ENCODE measurements at places on chromosomes 16 and 17.

DNA sequence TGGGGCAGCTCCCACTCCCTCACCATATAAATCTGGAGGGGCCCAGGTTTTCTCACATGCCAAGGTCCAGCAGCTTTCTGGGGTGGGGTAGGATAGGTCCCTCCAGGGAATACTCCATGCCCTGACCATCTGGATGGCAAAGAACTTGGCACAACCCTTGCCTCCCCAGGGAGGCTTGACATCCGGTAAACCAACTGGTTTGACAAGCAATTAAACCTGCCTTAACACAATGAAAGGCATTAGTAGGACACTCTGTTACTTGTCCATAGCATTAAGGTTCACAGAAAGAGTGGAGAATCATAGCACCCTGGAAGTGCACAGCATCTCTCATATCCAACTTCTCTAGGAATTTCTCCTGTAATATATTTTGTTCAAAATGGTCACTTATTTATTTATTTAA is 63.9 kb upstream of the MAF start:
- no peak for DNase-seq

GRCh38 chr17:31654936-31655335 is 204.1 kb downstream of the COPRS start:
- no peak for DNase-seq

DNA sequence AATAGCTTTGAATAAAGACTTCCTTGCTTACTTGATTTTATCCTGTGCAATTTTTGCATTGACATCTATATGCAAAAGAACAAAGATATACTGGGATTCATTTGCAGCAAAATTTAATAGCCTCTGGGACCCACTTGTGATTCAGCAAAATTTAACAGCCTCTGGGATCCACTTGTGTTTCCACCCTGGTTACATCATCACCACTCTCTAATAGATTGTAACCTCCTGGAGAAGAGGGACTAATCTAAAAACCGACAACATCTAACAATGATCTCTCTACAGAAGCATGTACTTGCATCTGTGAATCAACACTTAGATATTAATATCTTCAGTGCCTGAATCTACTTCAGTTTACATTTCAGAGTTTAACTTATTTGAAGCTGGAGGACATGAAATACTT is 202.0 kb upstream of the CPHXL start:
- DNase-seq, result no peak

GRCh38 chr17:43405861-43406260 is 7.1 kb downstream of the ARL4D start:
- no peak for DNase-seq

GRCh38 chr17:67386965-67387551 is 10.0 kb downstream of the PITPNC1 start:
- DNase-seq, result peak; percentile 67

DNA sequence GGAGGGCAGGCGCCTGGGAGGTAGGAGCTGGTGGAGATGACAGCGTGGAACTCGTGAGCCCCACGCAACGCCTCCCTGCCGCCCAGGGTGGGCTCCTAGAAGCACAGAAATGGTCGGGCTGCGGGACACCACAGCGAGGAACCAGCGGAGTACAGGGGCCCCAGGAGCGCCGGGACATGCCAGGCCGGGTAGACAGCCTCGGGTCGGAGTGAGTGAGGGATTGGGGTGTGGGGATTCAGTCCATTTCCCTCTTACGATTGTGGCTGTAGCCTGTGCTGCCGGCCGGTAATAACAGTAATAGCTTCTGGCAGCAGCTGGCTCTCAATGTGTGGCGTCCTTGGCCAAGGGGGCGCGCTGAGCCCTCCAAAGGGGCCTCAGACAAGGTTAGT is 12.2 kb upstream of the CES3 start:
- no peak for DNase-seq

- no peak for DNase-seq
Measured at GRCh38 chr17:74875977-74876593, 3.3 kb upstream of the FDXR start.

- DNase-seq, result no peak
Measured at GRCh38 chr17:40344421-40345160, 19.9 kb downstream of the GJD3 start.

DNA sequence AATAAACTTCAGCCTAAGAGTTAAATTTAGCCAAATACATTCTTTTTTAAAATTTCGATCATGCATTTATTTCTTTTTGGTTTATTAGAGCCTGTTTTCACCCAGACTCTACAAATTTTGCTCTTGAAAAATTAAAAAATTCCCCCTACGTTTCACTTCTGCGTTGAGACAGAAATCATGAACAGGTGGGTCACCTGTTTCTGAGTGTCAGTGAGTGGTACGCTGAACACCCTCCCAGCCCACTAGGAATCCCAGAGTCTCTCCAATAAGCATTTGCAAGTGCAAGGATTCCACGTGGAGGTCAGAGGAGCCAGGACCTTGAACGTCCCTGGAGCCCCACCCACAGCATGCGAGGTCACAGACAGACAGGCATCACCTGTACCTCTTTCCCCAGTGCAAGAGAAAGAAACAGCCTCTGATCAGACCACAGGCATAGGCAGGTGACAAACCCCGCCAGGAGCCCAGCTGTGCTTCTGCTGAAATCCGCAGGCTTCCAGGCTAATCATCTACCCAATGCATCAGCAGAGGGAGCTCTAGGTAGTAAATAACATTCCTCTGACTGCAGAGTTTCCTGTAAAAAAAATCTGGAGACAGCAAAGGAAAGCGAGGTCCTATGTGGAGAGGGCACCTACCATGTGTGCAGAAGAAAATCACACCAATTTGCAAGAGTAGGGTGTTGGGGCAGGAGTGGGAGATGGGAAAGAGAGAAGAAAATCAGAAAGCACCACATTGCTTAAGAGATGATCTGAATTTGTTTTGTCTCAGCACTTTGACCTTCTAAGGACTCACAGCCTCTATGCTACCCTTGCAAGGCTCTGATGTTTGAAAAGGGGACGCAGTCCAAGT is 5.9 kb upstream of the XYLT1 start:
- DNase-seq, result no peak

DNA sequence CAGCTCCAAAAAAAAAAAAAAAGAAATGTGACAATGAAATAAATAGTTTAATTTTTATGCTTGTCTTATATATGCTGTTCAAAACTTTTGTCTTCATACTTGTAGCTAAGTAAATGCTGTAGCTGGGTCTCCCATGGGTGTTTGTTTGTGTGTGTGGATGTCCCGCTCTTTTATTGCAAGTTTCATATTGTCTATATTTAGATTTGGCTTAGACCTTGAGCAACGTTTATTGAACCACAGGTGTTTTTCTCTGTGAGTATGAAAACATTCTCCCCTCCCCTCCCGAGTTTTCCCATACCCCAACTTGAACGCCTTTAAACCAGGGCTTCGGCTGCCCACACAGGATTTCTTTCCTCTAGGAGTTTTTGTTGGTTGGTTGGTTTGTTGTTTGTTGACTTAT is 45.2 kb downstream of the MFSD11 start:
- no peak for DNase-seq

DNA sequence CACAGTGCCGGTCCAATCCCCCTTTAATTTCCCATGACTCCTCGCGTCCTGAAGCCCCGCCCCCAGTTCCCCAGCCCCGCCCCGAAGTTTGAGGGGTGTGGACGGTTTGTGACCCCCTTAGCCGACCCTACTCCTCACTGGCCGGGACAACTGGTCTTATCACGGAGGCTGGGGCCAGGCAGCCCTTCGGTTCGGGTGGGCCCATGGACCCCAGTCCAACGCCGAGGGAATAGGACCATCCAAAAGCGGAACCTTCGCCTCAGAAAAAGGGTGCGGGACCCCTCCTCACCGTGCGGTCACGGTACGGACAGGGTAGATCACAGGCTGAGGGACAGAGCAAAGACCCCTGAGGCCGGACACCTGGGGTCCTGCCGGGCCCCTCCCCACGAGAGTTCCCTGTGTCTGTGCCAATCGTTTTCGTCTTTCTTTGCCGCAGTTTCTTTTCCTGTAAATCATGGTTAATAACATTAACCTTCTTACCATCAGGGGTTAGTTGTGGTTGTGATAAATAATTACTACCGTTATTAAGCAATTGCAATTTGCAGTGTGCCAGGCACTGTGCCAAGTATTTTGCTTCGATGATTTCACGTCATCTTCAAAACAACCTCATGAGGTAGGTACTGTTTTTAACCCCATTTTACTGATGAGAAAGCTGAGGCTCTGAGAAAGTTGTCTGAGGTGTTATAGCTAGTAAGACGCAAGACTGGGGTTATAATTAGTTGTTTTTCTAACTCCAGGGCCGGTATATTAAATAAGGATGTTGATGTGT is 543 bp downstream of the TMUB2 start:
- DNase-seq, result peak; percentile 84

DNA sequence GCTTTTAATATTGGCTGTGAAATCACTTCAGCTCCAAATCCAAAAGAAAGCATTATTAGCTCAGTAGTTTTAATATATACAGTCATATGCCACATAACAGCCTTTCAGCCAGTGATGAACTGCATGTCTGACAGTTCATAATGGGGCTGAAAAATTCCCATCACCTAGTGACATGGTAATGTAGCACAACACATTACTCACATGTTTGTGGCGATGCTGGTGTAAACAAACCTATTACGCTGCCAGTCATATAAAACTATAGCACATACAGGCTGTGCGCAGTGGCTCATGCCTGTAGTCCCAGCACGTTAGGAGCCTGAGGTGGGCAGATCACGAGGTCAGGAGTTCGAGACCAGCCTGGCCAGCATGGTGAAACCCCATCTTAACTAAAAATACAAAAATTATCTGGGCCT is 92.2 kb downstream of the TUBD1 start:
- DNase-seq, result no peak

GRCh38 chr17:67647482-67647881 is 70.3 kb upstream of the NOL11 start:
- DNase-seq, result no peak

- no peak for DNase-seq
Measured at GRCh38 chr17:72659811-72660210, 432.7 kb downstream of the SLC39A11 start.

- DNase-seq, result no peak
Measured at GRCh38 chr17:40540448-40540847, 24.8 kb downstream of the CCR7 start.

DNA sequence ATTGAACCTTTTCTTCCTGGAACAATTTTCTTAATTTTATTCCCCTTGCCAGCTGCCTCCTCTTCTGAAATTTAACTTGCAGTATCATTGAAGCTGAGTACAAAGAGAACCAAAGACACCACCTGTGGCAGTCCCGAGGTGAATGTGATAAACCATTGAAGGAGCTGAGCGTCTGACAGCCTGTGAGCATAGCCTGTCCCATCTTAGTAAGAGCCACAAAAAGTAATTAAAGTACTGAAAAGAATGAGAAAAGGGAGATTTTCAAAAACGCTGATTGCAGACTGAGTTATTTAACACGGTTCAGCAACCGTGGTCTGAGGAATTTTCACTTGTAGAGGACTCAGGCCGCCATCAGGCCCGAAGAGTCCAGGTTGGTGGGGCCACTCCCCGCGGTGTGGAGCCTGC is 27.2 kb upstream of the ST6GALNAC1 start:
- no peak for DNase-seq

GRCh38 chr17:17051791-17052461 is 9.7 kb downstream of the MPRIP start:
- DNase-seq, result no peak

DNA sequence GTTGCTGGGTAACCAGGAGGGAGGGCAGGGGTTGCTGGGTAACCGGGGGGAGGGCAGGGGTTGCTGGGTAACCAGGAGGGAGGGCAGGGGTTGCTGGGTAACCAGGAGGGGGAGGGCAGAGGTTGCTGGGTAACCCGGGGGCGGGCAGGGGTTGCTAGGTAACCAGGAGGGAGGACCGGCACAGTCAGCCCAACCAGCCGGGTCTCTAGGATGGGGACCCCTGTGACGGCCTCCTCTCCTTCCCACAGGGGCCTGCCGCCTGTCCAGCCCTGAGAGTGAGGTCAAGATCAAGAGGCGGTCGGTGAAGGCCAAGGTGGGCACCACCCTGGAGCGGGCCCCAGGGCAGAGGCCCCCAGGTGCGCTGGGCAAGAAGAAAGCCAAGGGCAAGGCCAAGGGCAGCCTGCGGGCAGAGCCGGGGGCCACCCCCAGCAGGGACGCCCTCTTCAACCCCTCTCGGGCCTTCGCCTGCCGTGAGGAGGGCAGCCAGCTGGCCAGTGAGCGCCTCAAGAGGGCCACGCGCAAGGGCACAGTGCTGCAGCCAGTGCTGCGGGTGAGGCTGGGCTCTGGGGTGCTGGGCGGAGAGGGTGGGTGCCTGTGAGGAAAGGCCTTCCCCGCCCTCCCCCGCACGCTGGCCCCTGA is 54.6 kb downstream of the ACTG1 start:
- no peak for DNase-seq

DNA sequence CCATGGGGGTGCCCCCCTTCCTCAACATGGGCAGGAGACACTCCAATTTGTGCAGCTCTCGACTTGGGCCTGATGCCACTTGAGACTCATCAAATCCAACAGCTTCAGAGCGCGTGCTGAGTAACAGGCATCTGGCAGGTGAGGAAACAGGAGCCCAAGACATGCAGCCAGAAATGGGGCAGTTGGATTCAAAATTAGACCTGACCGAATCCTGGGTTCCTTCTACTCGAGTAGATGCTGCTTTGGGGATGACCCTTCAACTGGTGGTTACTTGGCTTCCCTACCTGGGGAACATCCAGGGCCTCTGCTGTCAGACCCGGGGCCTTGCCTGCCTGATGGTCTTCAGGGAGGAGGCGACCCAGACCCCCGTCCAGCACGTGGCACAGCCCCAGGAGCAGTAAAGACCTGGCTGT is 488 bp upstream of the NTN3 start:
- DNase-seq, result no peak

- DNase-seq, result no peak
Measured at GRCh38 chr17:37092071-37092470, 143.3 kb downstream of the AATF start.

GRCh38 chr17:2183346-2183745 is 120.2 kb downstream of the SMG6 start:
- DNase-seq, result no peak

DNA sequence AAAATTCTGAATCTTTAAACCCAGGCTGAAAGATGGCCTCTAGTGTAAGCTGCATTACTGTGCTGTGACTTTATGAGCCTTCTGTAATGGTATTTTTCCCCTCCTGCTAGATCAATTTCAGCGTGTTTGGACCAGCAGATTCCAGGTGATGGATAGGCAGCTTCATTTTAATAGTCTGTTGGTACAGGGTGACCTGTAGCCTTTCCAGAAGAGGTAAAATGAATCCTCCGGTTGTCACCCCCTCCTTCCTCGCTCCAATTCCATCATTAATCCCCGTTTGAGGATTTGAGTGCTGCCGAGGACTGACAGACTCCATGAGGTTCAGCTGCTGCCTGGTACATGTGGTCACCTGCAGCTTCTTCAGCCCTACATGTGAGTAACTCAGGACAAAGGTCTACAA is 48.9 kb downstream of the MYH3 start:
- DNase-seq, result no peak

GRCh38 chr17:3861761-3862681 is 16.0 kb upstream of the NCBP3 start:
- DNase-seq, result no peak

DNA sequence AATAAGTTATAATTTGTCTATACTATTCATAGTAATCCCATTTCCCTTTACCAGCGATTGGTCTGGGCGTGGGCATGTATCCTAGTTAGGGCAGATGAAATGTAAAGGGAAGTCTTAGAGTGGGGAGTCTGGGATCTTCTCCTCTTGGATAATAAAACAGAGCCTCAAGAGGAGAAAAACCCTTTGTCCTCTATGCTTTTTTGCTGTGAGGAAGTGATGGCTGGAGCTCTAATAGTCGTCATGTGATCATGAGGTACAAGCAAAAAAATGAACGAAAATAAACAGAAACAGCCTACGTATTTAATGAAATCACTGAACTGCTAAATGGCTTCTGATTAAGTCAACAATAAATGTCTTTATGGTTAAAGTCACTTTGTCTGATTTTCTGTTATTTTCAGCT is 26.8 kb downstream of the EFCAB5 start:
- DNase-seq, result no peak

GRCh38 chr16:49542391-49542891 is 168.8 kb downstream of the C16orf78 start:
- no peak for DNase-seq

All from HTR-8/SVneo (cell line).